ENCODE measurements at places on chromosomes 11 and 22.

DNA sequence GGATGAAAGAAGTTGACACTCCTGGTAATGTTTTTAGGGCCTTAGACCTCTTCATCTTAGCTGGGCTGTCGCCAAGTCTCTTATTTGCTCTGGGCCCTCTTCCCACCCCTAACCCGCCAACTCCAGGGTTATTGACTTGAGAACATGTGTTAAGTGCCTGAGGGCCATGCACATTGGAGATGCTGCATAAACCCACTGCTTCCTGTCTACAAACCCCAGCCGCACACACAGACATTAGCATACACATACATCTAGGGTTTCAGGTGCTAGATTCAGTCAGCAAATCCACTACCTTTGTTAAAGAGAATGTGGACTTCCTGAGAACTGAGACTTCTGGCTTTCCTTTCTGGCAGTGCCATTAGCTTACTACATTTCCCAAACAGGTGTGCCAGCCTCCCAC, 817 bp downstream of the PANX3 start:
- no peak for DNase-seq

- DNase-seq: no peak
These were observed 19.3 kb upstream of the NUCB2 start for GRCh38 chr11:17257196-17257595.

GRCh38 chr11:115383431-115383830, 120.8 kb downstream of the CADM1 start:
- no peak for DNase-seq

GRCh38 chr22:41823797-41824196, 9.1 kb upstream of the SREBF2 start:
- no peak for DNase-seq

GRCh38 chr11:116837231-116838091, at the start of gene APOA1:
APOA1 (minus strand) TSS chr11:116837622; CDS start chr11:116837387, 235 bp downstream.
- no peak for DNase-seq

GRCh38 chr11:109077291-109077920, 344.6 kb upstream of the C11orf87 start:
- no peak for DNase-seq

DNA sequence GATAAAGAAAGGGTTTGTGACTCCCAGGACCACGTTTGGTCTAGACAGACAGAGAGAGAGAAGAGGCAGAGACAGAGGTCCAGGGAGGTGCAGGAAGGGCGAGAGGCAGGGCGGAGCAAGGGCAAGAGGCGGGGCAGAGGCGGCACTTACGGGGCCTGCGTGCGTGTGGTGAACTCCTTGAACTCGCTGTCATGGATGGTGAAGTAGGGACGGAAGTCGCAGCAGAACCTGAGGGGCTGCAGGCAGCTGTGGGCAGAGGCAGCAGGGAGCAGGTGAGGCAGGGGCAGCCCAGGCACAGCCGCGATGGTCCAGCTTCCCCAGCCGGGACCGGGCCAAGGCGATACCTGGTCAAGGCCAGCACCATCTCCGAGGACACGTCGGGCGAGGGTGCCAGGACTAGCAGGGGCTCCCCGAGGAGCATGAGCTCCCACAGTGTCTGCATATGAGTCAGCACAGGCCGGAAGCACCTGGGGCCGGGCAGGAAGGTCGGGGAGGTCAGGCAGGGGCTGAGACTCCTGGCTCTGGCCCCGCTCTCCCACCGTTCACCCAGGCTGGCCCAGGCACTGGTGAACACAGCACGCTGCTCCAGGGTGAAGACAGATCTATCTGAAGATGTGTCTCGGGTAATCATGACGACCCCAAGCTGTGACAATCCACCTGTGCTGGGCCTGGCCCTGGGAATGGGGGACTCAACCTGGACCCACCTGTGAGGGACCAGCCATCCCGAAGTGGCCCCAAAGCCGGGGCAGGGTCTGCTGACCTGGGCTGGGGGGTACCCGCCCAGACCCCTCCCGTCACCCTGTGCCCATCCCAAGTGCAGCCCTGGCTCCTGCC, 7.2 kb upstream of the PLXNB2 start:
- no peak for DNase-seq
